CD4-positive, alpha-beta T cell treated with Interleukin-10 for 1 hour (primary cell): ENCODE measurements at places on chromosomes 16 and 17.

- no peak for DNase-seq
Observed at GRCh38 chr16:66857437-66857836, 13.2 kb downstream of the CA7 start.

DNA sequence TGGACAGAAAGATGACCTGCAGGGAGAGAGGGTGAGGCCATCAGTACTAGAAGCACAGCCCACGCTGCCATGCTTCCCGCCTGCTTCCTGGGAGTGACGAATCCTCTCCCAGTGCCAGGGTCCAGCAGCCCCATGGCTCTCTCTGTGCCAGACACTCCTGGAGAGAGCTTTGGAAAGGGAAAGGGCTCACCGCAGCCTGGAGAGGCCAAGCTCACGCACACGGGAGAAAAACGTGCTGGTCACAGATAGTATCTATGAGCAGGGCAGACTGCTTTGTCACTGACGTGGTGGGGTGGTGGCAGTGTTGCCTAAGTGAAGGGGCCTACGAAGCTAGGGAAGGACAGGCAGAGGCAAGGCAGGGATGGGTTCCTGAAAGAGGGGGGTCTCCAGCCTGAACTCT is 5.4 kb downstream of the WBP2 start:
- no peak for DNase-seq

DNA sequence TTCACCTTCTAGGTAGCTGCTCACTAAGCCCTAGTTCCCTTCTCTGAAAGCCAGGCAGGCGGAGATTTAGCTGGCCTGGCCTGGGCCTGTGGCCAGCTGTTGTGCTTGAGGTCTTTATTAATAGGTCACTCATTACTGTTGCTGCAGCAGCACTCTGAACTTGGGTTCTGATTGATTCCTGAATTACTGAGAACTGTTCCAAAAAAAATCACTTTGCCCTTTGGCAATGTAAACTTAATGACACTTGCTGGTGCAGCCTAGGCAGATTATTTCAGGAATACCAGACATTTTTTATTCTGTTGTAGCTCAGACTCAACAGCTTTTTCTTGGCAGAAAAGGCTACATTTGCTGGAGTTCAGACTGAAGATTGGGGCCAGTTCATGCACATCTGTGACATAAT is 2.7 kb downstream of the TOM1L1 start:
- no peak for DNase-seq

DNA sequence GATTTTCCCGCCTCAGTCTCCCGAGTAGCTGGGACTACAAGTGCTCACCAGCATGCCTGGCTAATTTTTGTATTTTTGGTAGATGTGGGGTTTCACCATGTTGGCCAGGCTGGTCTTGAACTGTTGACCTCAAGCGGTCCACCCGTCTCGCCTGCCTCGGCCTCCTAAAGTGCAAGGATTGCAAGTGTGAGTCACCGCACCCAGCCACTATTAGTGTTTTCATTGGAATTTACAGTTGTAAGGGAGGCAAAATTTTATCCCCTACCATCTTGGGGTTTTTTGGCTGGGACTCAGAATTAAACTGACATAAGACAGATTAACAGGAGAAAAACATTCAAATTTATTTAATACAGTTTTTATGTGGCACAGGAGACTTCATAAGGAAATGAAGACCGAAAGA is 12.3 kb upstream of the MYCBPAP start:
- DNase-seq, result no peak

- no peak for DNase-seq
Observed at GRCh38 chr16:31453255-31454204, 5.8 kb upstream of the ARMC5 start.

DNA sequence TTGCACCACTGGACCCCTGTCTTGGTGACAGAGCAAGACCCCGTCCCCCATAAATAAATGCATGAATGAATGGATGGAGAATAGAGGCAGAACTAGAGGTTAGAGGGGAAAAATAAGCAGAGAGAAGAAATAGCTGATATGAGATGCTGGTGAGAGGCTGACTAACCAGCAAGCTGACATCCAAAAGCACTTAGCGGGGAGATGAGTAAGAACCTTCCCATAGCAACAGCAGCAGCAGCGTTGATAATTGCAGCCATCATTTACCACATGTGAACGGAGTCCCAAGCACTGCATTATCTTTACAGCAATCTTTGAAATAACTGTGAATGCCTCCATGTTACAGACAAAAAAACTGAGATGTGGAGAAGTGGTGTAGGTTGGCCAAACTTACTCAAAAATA is 777.3 kb upstream of the EEF2KMT start:
- no peak for DNase-seq

DNA sequence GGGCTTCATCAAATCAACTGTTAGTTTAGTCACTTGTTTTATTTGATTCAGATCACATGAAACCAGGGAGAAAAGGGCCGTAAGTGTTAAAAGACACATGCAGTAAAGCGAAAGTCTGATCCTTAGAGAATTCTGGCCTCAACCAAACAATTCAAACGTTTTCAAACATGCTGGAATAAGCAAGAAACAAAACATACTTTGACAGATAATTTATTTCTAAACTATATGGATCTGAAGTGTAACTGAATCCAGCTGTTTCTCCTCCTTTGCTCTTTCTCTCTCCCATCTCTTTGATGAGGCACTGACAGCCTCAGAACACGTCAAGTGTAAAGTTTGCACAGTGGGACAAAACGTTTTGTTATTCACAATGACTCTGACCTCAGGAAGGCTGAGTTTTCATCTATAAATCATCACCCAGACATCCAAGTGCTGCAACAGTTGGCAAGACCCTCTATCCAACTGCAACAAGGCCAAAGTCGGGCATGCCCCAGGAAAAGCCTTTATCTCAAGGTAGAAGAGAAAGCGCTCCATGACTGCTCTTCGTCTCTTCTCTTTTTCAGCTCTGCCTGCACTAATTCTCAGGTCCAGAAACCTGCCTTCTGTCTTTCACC is 267.1 kb upstream of the MYOCD start:
- no peak for DNase-seq

GRCh38 chr17:44847586-44847985 is at the start of gene HIGD1B:
Gene HIGD1B, plus strand, starts transcription at chr17:44847883. Its CDS starts 270 bp downstream, at chr17:44848153.
- no peak for DNase-seq

DNA sequence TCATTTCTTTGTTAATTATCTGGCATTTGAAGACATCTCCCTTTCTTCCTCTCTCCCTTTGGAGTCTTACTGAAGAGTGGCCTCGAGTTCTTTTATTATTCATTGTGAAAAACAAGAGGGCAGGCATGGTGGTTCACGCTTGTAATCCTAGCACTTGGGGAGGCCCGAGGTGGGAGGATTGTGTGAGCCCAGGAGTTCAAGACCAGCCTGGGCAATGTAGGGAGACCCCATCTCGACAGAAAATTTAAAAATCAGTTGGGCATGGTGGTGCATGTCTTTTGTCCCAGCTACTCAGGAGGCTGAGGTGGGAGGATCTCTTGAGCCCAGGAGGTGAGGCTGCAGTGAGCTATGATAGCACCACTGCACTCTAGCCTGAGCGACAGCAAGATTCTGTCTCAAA is 20.1 kb downstream of the BPTF start:
- no peak for DNase-seq

DNA sequence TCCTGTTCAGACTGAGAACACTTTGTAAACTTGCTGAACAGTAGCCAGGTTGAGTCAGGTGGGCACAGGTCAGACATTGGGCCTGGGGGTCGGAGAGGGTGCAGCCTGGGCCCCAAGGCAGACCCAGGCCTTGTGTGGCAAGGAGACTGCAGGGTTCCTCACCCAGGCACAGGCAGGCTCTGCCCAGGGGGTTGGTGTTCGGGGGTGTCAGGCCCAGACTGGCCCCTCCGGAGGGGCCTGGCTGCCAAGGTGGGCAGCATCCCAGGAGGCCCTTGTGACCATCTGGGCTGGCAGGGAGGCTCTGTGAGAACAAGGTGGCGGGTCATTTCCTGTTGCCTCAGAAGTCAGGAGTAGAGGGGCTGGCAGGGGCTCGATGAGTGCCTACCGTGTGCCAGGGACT is 585 bp upstream of the MYO15A start:
- no peak for DNase-seq

GRCh38 chr16:1615761-1616160 is 3.6 kb downstream of the CRAMP1 start:
- no peak for DNase-seq

GRCh38 chr17:48582750-48583069 is 4.6 kb upstream of the HOXB4 start:
- DNase-seq, result no peak

GRCh38 chr16:78642621-78643285 is 543.3 kb downstream of the WWOX start:
- DNase-seq, result no peak

DNA sequence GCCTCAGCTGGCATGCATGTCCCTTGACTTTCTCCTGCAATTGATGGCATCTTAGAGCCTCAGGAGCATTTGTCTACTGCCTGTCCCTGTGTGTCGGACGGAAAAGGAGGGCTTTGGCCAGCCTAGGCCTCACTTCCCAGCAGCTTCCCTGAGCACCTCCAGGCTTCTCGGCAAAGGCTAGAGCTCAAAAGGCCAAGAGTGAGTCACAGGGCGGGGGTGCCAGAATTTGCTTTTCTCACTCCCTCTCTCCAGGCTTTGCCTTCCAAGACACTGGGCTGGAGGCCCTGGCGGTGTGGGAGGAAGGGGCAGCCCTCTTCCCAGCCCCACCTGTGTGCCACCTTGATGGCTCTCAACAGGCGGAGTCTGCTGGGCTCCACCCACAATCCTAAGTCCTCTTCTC is 107.3 kb upstream of the MAF start:
- no peak for DNase-seq

GRCh38 chr17:18181358-18181757 is 2.3 kb upstream of the ALKBH5 start:
- no peak for DNase-seq

- no peak for DNase-seq
Observed at GRCh38 chr17:58311429-58311894, 17.1 kb downstream of the TSPOAP1 start.

DNA sequence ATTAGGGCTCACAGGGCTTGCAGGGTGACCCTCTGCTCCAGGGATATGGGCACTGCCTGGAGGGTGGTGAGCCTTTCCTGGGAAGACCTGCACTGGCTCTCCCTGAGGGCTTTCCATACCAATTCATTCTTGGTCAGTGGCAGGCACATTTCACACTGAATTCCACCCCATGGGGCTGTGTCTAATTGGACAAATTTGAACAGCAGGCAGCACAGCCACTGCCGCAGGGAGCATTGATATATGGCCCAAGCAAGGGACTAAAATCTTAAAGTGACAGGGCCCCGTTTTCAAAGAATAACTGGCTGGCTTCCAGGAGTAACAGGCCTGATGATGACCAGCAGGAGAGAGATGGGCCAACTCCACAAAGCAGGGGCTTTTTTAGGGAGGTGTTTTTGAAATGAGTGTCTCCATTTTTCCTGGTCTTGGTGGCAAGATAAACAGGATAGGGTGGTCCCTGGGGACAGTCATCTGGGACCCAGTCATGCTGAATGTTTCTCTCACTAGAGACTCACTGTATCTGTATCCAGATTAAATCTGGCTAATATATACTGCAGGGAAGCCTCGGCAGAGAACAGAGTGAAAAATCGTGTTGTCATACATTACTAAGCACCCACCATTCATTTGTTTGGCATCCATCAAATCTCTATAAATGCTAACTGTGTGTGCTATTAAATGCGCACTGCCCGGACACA is 74.1 kb upstream of the TBX2 start:
- DNase-seq, result no peak

- DNase-seq, result no peak
Observed at GRCh38 chr17:216625-217024, 35.2 kb upstream of the DOC2B start.

DNA sequence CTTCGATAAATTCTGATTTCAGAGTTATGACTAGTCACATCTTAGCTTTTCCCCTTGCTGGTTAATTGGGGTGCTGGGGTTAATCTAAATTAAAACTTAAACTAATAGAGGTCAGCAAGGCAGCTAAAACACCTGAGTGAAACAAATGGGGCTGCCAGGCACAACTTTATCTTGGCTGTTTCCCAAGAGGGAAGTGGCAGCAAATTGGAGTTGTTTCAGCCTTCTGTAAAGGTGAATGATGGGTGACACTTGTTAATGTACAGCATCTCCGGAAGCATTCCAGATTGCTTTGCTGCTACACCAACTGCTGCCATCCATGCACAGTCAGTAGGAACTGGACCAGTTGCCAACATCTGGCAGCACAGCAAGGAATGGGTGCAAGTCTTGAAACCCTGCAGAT is 43.9 kb downstream of the AATF start:
- no peak for DNase-seq

GRCh38 chr17:8944748-8945147 is 20.8 kb downstream of the PIK3R5 start:
- DNase-seq, result no peak

DNA sequence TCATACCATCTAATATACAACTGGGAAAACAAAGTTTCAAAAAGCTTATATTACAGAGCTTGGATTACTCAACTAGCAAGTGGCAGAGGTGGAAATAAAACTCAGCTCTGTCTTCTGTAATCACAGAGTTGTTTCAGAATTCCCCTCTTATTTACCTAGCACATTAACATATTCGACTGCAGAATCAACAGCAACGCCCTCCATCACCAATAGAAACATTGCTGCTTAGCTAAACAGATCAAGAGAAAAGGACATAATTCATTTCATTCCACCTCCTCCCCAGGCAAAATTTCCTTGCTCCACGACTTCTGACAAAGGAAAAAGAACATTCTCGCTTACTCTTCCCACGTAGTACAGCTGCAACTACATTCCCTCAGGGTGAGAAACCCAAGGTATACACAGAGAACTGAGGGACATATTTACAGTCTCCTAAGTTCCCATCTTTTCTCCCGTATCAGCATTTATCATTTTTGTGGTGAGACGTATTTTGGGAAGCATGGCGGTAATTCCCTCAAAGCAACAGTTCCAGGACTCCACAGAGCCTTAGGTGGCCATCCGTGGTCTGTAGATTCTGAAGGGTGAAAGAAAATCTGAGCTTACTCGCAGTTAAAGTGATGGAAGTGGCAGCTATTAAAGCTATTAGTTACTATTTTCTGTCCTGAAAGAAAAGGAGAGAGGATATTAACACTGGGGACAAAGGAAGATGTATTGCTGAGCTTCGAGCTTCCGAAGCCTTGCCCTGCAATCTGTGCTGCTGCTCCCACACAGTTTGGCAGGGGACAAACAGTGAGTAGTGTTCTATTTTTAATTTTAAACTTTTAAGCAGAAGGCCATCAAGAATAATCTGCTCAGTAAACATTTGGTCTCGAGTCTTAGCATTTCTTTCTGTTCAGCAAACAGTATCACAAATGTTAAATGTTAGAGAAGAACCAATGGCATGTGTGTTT is 1296.2 kb downstream of the CDH8 start:
- no peak for DNase-seq
